ENCODE measurements at places on chromosomes 5 and 9.

GRCh38 chr9:113523421-113524141, 60.1 kb downstream of the RGS3 start:
- peak overlapping the region; percentile 79 for H3K27ac ChIP-seq
- no peak overlapping the region for H3K4me3 ChIP-seq
- H3K4me1 ChIP-seq = peaks cover 97% of the 10 kb centered on the region

DNA sequence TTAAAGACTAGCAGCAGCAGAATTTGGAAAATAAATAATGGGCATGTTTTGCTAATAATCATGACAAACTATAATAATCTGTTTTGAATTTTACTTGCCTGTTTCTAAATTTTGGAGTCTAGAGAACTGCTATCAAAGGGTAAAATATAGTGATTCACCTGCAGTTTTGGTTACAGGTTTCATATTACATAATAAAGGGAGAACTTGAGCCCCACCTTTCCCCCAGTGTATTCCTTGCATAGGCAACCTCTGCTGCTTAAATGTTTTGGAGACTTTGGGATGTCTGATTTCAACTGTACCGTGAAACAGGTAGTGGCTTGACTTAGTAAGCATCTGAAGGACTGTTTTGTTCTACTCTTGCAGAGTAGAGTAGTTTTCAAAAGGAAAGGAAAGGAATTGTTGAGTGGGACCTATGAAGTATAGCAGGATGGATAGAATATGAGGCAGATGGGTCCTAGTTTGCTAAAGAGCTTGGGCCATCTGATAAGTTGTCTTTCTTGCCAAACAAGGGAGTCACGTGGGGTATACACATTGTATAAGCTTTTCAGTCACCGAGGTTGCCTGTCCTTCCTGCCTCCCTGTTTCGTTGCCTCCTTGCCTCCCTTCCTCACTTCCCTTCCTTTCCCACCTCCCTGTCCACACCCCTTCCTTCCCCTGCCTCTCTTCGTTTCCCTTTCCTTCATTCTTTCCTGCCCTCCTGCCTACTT, 19.1 kb downstream of the CREBRF start:
- H3K27ac ChIP-seq = no peak overlapping the region
- H3K4me3 ChIP-seq = no peak overlapping the region
- no peaks in the 10 kb centered on the region for H3K36me3 ChIP-seq
- H3K4me1 ChIP-seq = peaks cover 11% of the 10 kb centered on the region

DNA sequence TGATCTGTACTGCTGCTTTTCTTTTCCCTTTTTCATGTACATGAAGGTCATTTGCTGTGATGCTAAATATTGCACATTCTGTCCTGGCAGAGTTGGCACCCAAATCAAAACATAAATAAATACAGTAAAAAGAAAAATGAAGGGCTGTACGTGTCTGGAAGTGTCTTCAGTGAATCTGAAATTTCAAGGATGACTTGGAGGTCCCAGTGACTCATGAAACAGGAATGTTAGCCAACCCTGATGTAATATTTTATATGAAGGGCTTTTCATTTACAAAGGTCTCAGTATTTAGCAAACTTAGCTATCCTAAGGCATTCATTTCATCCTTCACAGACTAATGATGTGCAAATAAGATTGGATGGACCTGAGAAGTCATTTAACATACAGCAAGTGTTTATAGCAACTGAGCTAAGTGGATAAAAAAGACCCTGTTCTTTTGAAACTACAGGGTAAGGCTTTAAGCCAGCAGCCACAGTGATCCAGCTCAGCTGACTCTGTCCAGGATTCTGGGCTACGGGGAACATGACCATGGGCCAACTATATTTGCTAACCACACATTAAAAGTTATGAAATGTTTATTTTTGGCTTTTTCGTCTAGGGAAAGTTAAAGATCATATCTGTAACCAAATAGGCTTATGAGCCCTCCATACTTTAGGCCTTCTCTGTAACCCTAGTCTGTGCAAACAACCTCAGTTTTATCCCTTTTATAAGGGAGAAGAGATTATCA, 104.0 kb upstream of the DMRTA1 start:
- no peaks in the 10 kb centered on the region for H3K36me3 ChIP-seq
- H3K27ac ChIP-seq = no peak overlapping the region
- no peaks in the 10 kb centered on the region for H3K27me3 ChIP-seq

GRCh38 chr5:153258469-153258868, 232.0 kb upstream of the GRIA1 start:
- H3K27ac ChIP-seq = no peak overlapping the region
- no peaks in the 10 kb centered on the region for H3K4me1 ChIP-seq
- no peaks in the 10 kb centered on the region for H3K27me3 ChIP-seq
- no peaks in the 10 kb centered on the region for H3K36me3 ChIP-seq
- no peak for DNase-seq
- H3K4me3 ChIP-seq = no peak overlapping the region

GRCh38 chr5:8894031-8894430, 651.8 kb downstream of the SEMA5A start:
- no peak for DNase-seq
- no peaks in the 10 kb centered on the region for H3K36me3 ChIP-seq
- no peak overlapping the region for H3K27ac ChIP-seq
- H3K4me3 ChIP-seq = no peak overlapping the region

GRCh38 chr9:112838342-112838741, 52.3 kb downstream of the SLC46A2 start:
- peaks cover 15% of the 10 kb centered on the region for H3K36me3 ChIP-seq
- H3K27ac ChIP-seq = no peak overlapping the region
- H3K4me1 ChIP-seq = no peaks in the 10 kb centered on the region
- no peak for DNase-seq
- no peaks in the 10 kb centered on the region for H3K27me3 ChIP-seq

DNA sequence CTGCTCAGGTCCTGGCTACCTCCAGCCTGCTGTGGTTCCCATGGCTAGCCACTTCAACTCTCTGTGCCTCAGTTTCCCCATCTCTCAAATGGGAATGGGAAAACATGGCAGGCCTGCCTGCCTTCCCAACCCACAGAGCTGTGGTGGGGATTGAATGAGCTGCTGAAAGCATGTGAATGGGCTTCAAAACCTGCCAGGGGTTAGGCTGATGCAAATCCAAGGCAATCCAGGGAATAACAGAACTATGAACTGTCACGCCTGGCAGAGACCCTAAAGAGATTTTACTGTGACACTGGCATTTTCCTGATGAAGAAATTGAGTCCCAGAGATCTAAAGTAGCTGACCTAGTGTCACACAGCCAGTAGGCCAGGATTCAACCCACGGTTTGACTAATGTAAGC, 29.9 kb upstream of the TCF7 start:
- no peak for DNase-seq
- H3K27ac ChIP-seq = no peak overlapping the region
- no peaks in the 10 kb centered on the region for H3K36me3 ChIP-seq
- peaks cover 3% of the 10 kb centered on the region for H3K27me3 ChIP-seq

- H3K36me3 ChIP-seq = no peaks in the 10 kb centered on the region
- H3K27me3 ChIP-seq = no peaks in the 10 kb centered on the region
- peaks cover 41% of the 10 kb centered on the region for H3K4me1 ChIP-seq
- peak; percentile 92 for DNase-seq
- H3K27ac ChIP-seq = peak overlapping the region; percentile 96
These were observed 720 bp downstream of the TUSC1 start for GRCh38 chr9:25677301-25678146.

DNA sequence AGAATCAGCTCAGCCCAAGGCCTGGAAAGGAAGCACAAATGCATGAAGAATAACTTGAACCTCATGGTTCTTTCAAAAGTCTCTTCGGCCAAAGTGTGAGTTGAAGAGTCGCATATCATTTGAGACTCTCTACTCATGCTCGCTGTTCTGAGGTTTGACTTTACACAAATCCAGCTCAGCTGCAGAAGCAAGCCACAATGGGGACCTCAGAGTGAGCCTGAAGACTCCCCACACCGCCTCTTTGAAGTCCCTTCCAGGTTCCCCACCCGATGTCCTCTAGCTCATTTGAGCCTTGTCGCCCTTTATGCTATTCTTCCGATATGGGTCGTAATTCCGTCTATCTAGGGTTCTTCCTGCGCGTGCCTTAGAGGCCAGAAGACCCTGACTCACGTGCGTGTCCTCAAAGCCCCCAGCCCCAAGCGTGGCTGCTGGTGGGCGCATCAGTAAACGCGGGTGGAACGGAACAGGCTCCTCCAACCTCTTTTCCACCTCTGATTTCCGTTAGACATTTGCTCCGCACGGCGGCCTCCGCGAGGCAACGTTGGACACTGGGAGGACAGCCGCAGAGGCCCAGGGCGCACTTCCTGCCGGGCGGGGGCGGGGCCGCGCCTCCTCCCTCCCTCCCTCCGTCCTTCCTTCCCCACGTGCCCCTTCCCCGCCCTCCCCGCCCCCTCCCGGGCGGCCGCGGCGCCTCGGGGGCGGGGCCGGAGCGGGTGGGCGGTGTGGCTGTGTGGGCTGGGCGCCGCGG, at the start of gene SNX30:
TSS of gene SNX30 (plus strand) at position 745 of the 748 bp plus-strand sequence. CDS start 242 bp downstream, outside the sequence.
- no peaks in the 10 kb centered on the region for H3K36me3 ChIP-seq
- peaks cover 23% of the 10 kb centered on the region for H3K4me1 ChIP-seq
- no peaks in the 10 kb centered on the region for H3K27me3 ChIP-seq
- peak within 1 kb of the TSS; percentile 97 for H3K4me3 ChIP-seq
- DNase-seq = peak; percentile 87
- H3K27ac ChIP-seq = peak within 1 kb of the TSS; percentile 86

- DNase-seq = no peak
- peaks cover 5% of the 10 kb centered on the region for H3K4me1 ChIP-seq
- H3K27ac ChIP-seq = no peak overlapping the region
- H3K27me3 ChIP-seq = no peaks in the 10 kb centered on the region
These were observed 51.7 kb downstream of the AUH start for GRCh38 chr9:91310037-91310436.

GRCh38 chr9:20640331-20641187, 18.3 kb upstream of the MLLT3 start:
- H3K4me3 ChIP-seq = no peak overlapping the region
- H3K36me3 ChIP-seq = no peaks in the 10 kb centered on the region
- no peak for DNase-seq

DNA sequence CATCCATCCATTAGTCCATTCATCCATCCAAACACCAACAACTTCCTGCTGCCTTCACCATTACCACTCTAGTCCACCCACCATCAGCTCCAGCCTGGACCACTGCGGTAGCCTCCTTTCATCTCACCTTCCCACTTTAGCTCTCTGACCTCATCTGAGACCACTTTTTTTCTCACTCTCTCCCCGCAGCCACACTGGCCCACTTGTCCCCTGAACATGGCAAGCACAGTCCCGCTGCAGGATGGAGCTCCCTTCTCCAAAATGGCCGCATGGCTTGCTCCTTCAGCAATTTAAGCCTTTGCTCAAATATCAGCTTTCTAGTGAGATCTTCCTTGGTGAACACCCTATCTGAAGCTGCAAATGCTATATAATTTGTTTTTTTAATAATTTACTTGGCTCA, 11.1 kb downstream of the CSF1R start:
- no peaks in the 10 kb centered on the region for H3K4me1 ChIP-seq
- H3K27ac ChIP-seq = no peak overlapping the region
- H3K36me3 ChIP-seq = no peaks in the 10 kb centered on the region
- no peak overlapping the region for H3K4me3 ChIP-seq
- no peaks in the 10 kb centered on the region for H3K27me3 ChIP-seq
- DNase-seq = no peak

DNA sequence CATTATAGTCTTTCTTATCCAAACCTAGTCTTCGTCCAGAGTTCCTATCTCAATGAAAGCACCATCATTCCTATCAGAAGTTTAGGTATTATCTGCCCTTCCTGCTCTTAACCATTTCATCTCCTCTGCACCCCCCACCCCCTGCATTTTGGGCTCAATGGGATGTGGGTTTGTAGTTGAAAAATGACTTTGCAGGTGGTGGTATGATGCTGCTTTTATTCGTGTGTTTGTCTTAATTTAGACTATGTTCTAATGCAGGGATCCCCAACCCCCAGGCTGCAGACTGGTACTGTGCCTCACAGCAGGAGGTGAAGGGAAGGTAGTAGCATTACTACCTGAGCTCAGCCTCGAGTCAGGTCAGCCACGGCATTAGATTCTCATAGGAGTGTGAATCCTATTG, 49.4 kb upstream of the ZNF608 start:
- H3K27me3 ChIP-seq = no peaks in the 10 kb centered on the region
- DNase-seq = no peak
- H3K36me3 ChIP-seq = no peaks in the 10 kb centered on the region
- no peak overlapping the region for H3K4me3 ChIP-seq

DNA sequence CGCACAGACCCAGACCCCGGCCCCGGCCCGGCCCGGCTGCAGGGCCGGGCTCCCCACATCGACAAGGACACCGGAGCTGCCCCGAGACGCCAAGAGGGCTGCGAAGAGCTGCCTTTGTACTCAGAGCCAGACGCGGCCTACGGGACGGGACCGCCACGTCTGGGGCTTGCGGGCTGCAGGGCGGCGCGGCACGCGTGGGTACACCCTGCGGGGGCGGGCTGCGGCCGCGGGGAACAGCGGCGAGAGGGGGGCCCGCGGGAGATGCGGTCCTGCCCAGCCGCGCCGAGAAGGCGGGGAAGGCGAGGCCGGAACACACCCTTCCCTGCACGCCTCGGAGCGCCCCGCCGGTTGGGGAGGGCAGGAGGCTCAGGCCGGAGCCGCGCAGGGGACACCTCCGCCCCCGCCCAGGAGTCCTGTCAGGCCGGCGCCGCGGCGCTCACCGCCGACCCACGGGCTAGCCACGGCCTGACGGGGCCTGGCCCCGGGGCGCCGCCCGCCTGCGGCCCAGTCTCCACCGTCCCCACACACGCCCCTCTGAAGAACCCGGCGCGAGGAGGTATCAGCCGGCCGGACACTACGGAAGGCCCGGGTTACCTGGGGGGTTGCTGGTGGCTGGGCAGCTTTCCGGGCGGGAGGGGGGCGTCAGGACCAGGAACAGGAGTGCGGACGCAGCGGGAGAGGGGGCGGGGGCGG, 478 bp downstream of the RAB14 start:
- H3K27ac ChIP-seq = peak overlapping the region; percentile 97
- peak overlapping the region; percentile 99 for H3K4me3 ChIP-seq
- no peak for DNase-seq
- no peaks in the 10 kb centered on the region for H3K27me3 ChIP-seq
- H3K36me3 ChIP-seq = no peaks in the 10 kb centered on the region

GRCh38 chr5:7393921-7394799, 1.8 kb upstream of the ADCY2 start:
- H3K27me3 ChIP-seq = peaks cover 18% of the 10 kb centered on the region
- no peaks in the 10 kb centered on the region for H3K36me3 ChIP-seq
- no peak overlapping the region for H3K4me3 ChIP-seq
- H3K4me1 ChIP-seq = peaks cover 3% of the 10 kb centered on the region
- no peak for DNase-seq
- H3K27ac ChIP-seq = peak overlapping the region; percentile 70

GRCh38 chr5:16000056-16000455, 179.5 kb downstream of the MARCHF11 start:
- DNase-seq = no peak
- no peaks in the 10 kb centered on the region for H3K36me3 ChIP-seq
- H3K27me3 ChIP-seq = no peaks in the 10 kb centered on the region
- H3K27ac ChIP-seq = no peak overlapping the region

GRCh38 chr5:150503977-150504620, 3.8 kb upstream of the NDST1 start:
- H3K4me1 ChIP-seq = peaks cover 12% of the 10 kb centered on the region
- no peak overlapping the region for H3K4me3 ChIP-seq
- H3K27me3 ChIP-seq = no peaks in the 10 kb centered on the region
- H3K27ac ChIP-seq = peak overlapping the region; percentile 96
- no peaks in the 10 kb centered on the region for H3K36me3 ChIP-seq

- DNase-seq = no peak
- H3K4me3 ChIP-seq = no peak overlapping the region
- no peaks in the 10 kb centered on the region for H3K4me1 ChIP-seq
- no peak overlapping the region for H3K27ac ChIP-seq
- peaks cover 70% of the 10 kb centered on the region for H3K36me3 ChIP-seq
- H3K27me3 ChIP-seq = no peaks in the 10 kb centered on the region
These were observed 54.1 kb downstream of the PWWP2A start for GRCh38 chr5:160064995-160065614.
